ENCODE measurements at places on chromosomes 11 and 22.

DNA sequence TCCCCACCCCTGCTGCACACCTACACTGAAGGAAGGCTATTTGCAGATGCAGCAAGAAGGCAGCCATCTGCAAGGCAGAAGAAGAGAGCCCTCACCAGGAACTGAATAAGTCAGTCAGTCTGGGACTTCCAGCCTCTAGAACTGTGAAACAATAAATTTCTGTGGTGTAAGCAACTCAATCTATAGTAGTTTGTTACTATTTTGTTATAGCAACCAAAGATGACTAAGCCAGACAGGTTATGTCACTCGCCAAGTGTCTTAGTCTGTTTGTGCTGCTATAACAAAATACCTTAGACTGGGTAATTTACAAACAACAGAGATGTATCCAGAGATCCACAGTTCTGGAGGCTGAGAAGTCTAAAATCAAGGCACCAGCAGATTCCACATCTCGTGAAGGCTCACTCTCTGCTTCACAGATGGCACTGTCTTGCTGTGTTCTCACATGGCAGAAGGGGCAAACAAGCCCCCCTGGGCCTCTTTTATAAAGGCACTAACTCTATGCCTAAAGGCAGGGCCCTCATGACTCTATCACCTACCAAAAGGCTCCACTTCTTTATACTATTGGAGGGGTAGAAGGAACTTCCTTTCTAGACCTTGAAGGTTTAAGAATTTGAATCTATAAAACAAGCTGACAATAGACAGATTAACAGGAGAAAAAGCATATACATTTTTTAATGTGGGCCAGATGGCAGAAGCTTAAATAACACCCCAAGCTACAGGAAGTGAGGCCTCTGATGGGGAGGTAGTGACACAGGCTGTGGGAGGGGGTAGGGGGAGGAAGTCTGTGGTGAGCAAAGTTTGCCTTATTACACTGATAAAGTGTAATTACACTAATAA lies 12.3 kb downstream of the APOL6 start:
- DNase-seq: peak; percentile 43

DNA sequence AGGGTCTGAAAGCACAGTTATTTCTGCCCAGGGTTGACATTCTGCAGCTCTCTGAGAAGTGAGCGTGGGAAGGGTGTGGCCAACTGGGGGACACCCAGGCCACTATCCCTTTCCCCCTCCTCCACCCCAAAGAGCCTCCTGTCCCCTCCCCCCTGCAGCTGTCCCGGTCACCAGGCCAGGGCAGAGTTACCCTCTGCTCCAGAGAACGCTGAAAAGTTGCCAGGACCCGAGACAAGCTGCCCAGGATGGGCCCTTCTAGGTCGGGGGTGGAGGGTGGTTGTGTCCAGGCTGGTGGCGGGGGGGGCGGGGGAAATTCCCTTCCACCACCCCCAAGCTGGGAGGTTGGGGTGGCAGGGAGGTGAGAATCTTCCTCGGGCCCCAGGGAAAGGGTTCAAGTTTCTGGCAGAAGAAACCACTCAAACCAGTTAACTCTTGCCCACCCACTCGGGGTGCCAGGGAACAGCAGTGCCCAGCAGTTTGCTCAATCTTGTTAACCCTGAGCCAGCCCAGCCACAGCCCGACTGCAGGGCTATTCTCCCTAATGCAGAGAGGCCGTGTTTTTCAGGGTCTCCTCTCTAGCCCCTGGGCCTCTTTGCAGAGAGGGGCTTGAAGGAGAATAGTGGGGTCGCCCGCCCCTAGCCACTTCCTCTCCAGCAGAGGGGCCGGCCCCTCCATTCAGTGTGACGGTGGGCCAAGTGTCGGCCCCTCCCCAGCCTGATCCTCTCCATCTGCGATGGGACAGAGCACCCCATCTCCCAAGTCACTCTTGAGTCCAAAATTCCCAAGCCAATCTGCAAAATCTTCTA lies 697 bp downstream of the LGALS1 start:
- peak; percentile 53 for DNase-seq

DNA sequence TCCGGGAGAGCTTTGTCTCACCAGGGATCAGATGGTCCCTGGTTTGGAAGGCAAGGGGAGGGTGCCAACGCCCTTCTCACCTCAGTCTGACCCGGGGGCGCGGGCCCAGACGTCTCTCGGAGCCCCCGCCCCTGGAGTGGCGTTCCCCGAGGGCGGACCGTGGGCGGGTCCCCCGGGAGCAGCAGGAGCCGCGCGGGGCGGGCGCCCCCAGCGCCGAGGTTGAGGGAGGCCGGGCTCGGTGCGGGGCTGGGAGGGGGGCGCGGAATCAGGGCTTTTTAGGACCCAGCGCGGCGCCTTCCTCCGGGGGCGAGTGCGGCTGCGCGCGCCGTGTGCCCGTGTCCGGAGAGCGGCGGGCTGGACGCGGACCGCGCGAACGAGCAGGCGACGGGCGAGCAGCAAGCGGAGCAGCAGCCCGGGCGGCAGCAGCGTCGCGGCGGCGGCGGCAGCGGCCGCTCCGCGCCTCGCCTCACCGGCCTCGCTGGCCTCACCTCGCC lies at the start of gene KCNC1:
Gene KCNC1, plus strand, starts transcription at position 364 of the 494 bp plus-strand sequence. CDS start 1,222 bp downstream, outside the sequence.
- DNase-seq: no peak

GRCh38 chr11:120918257-120918656 lies 105.6 kb upstream of the TBCEL start:
- DNase-seq: no peak

- no peak for DNase-seq
These were observed 208.0 kb downstream of the DDX10 start for GRCh38 chr11:108872781-108873291.

DNA sequence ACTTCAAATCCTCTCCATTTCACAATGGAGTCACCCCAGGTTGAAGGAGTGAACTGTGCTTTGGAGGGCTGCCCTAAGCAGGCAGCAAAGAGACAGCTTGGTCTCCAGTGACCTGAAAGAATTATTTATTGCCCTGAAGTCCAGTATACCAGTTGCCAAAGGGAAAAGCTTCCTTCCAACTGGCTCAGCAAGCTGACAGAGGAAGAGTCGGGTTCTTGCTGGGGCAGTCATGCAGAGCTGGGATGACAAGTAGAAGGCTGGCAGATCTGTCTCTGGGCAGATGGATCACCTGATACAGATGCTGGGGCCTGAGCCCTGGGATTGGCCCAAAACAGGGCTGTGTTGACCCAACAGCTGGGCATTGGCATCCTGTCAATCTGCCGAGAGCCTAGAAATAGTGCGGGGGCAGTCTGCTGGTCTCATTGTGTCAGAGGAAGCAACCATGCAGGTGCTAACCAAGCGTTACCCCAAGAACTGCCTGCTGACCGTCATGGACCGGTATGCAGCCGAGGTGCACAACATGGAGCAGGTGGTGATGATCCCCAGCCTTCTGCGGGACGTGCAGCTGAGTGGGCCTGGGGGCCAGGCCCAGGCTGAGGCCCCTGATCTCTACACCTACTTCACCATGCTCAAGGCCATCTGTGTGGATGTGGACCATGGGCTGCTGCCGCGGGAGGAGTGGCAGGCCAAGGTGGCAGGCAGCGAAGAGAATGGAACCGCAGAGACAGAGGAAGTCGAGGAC lies at the start of gene THRSP:
Gene THRSP, plus strand, starts transcription at position 422 of the 742 bp plus-strand sequence. Its CDS starts 21 bp downstream, at position 443.
- no peak for DNase-seq

GRCh38 chr11:86446163-86446923 lies 71.7 kb downstream of the CCDC81 start:
- DNase-seq: no peak

GRCh38 chr22:47432683-47433082 lies 670.2 kb downstream of the TBC1D22A start:
- DNase-seq: no peak

DNA sequence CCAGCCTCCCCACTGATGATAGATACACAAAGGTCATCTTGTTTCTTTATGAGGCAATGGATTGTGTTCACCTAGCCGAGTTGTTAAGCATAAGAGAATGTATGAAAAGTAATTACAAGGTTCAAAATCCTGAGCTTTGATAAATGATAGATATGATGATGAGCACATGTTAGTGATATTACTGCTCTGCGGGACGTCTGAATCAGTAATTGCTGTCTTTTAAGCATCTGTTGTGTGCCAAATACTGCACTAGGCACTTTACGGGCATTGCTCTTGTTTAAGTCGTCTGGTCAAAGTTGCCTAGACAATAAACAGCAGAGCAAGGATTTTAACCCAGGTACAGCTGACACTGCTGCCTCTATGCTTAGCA lies 559 bp upstream of the RNF141 start:
- DNase-seq: no peak

DNA sequence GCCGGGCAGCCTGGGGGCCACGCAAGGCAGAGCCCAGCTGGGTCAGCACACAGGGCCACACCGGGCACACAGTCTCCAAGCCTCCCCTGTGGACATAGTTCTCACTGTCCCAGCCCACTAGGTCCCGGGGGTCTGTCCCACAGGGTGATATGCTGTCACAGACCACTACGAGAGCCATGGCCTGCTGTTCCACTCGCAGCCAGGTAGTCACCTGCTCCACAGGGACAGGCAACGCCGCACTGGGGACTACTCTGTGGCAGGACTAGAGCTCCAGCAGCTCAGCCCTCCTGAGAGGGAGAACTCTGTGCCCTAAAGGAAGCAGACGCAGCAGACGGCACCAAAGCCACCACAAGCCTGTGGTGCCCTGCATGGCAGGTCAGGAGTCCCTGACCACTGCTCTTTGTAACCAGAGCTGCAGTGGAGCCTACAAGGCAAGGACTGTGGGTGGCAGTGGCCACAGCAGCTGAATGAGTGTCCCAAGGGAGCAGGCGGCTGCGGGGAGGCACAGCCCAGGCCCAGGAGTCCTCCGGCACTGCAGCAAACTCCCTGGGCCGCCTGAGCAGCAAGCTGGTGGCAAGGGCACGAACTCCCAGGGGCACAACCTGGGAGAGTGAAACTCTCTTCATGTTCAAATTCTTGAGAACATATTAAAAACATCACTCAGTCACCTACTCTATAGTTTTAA lies 171.2 kb upstream of the GRK3 start:
- DNase-seq: no peak

- DNase-seq: no peak
These were observed 13.5 kb downstream of the ADORA2A start for GRCh38 chr22:24440718-24441405.

GRCh38 chr11:31957674-31958073 lies 133.2 kb upstream of the RCN1 start:
- no peak for DNase-seq

DNA sequence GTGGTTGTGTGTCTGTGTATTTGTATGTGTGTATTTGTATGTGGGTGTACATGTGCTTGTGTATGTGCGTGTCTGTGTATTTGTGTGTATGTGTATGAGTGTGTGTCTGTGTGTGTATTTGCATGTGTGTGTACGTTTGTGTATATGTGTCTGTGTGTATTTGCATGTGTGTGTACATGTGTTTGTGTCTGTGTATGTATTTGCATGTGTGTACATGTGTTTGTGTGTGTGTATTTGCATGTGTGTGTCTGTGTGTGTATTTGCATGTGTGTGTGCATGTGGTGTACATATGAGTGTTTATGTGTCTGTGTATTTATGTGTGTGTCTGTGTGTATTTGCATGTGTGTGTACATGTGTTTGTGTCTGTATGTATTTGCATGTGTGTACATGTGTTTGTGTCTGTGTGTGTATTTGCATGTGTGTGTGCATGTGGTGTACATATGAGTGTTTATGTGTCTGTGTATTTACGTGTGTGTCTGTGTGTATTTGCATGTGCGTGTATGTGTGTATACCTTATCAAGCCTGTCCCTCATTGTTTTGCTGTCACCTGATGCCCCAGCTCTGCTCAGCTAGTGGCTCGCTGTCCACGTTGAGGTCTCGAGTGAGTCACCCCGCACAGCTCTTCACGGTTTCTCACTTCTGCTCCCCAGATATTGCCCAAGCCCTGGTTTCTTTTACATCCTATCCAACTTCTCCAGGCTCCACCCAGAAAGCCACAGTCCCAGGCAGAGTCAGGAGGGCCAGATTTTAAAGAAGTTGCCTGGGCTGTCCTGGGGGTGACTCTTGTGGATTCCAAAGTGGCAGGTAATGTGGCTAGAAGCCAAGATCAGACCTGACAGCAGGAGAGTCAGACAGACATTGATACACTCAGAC lies 15.2 kb downstream of the MB start:
- DNase-seq: no peak

DNA sequence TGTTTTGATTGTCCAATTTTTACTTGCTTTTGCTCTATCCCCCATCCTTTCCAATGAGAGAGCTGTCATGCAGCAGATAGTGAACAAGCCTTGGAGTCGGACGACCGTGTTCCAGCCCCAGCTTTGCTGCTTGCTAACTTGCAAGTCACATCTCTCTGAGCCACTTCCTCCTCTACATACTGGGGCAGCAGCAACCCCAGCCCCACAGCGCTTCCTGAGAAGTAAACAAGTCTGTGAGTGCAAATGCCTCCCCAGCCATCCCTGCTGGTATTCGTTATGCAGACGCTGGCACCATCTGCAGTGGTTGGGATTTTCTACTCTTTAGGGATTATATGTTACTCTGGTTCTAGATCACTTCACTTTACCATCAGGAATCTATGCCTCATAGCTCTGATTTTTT lies 35.0 kb downstream of the TPBGL start:
- peak; percentile 62 for DNase-seq

DNA sequence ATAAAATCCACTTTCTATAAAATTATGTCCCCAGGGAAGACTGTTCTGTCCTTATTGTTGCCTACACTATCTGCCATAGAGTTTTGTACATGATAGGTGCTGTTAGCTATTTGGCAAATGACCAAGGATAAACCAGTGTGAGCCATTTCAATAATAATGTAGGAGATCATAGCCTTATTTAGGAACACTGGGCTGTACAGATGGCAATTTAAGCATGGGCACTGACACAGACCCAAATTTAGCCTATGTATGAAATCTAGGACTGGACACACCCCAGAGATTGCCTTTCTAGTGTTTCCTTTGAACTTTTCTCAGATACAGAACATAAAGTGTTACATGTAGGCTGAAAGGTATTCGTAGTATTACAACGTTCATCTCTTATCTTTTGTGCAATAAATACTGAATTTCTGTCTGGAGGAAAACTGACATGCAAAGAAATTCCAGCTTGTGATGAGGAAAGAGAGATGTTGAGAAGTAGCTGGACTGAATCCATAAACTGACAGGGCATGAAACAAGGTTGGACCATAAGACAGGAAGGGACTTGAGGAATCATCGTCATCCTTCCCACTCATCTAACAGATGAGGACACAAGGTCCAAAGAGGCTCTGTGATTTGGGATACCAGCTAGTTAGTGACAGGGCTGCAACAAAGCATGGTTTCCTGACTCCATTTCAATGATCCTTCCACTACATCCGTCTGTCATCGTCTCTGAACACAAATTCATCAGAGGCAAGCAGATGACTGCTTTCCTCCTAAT lies 60.3 kb downstream of the TMPRSS5 start:
- no peak for DNase-seq

GRCh38 chr22:32986766-32987040 lies 71.5 kb downstream of the SYN3 start:
- no peak for DNase-seq

- peak; percentile 45 for DNase-seq
These were observed 8.9 kb upstream of the NLRP6 start for GRCh38 chr11:269146-269890.

DNA sequence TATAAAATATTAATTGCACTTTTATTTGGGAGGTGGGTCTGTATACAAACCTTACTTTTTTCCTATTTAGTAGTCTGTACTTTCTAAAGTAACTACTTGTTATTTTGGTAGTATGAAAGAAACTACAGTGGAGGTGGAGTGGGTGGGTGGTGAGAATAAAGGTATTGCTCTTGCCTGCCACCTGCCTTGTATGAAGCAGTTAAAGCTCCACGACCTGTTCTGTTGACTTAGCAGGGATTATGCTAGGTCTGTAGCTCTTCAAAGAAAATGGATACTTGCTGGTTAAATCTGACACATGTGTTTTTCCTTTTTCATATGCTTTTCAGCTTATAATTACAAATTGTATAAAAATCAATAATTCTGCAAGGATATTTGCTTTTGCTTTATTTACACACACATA lies 111.9 kb downstream of the EHF start:
- no peak for DNase-seq
